Chondrocyte (in vitro differentiated cells): ENCODE measurements at places on chromosomes 13 and 19. TPM values are rescaled to one million over a fixed set of nuclear protein-coding genes. Genes with fewer than 3 reads are reported as not detected.

DNA sequence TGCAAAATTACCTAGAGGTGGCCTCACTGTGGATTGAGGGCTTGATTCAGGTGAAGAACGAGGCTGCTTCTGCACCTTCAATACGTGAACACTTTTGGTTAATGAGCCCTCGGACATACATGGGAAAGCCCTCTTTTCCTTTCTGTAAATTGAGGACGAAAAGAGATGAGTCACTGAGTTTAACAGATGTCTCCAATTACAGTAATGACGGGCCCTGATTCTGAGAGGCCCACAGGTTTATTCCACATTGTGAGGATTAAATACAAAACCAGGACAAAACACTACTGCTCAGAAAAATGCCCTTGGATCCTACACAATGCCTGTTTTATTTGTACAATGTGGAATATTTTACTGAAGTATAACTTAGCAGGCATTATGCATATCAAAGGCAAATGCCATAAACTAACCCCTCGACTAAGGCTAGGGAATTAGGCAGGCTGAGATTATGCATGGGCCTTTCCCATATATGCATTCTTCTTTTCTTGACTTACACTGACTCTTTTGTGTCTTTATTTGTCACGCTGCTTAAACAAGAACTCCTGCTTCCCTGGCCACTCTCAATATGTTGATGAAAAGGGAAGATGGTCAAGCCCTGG lies 819.9 kb downstream of the OLFM4 start:
- no peak for DNase-seq

DNA sequence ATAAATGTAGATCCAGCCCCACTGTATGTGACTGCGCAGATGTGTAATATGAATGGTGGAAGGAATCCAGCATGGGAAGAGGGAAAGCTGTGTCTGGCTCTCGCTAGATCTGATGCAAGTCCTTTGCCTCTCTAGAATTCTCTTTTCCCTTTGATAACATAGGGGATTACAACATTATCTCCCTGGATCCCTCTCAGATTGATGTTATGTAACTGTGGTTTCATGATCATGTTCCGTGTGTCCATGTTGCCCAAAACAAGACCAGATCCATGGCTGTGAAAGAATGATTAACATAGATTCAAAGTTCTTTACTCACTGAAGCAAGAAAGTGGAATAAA lies 184.0 kb upstream of the UBL3 start:
- no peak for DNase-seq

GRCh38 chr19:49672131-49672919 lies 4.7 kb upstream of the PRMT1 start:
- DNase-seq: no peak

Gene ZBTB7A
- 29.4 to 29.9 TPM (median 29.5 TPM) in 3 replicates for total RNA-seq

DNA sequence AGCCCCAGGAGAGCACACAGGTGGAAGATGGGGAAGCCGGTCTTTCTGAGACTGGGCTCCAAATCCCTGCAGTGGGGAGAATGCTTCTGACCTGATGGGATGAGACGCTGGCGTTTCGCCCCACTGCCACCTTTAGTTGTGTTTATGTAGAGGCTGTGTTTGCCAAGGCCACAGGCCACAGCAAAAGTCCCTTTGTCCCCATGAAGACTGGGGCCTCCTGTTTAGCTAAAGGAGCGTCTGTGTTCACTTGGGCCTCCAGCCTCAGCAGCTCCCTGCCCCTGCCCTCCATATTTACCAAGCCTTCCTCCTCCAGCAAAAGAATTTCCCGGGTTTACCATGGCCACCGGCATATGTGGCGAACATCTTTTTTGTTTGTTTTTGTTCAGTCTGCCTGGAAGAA lies 10.4 kb upstream of the KLK14 start:
- DNase-seq: no peak

Gene IL11
- total RNA-seq: 2.8 to 3.7 TPM (median 3.1 TPM) in 3 replicates

Gene CDC16
- 69.0 to 83.0 TPM (median 78.0 TPM) in 3 replicates for total RNA-seq

DNA sequence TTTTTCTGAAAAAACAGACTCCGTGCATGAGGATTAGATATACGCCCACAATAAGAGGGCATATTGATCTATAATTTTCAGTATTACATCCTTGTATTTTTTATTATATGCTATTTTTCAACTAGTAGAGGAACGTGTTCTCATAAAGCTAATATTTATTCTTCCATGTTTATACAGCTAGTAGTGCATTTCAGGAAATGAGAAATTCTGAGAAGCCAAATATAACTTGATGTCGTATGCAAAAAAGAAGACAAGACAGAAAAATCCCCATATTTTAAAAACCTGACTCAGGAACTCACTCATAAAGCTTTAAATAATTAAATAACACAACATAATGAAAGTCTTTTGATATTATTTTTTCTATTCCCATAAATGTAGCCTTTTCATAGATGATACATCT lies 308.6 kb downstream of the ENOX1 start:
- no peak for DNase-seq

Gene CEACAM4
- not detected in 3 replicates for total RNA-seq

GRCh38 chr19:6738787-6739389 lies 592 bp upstream of the TRIP10 start:
- no peak for DNase-seq

Gene PEAK3
- 0.31 to 0.50 TPM (median 0.38 TPM) in 3 replicates for total RNA-seq

Gene TSKS
- not detected in 3 replicates for total RNA-seq

GRCh38 chr19:45886427-45887199 lies 672 bp upstream of the IRF2BP1 start:
- peak; percentile 95 for DNase-seq

Gene MUC16
- not detected in 3 replicates for total RNA-seq

- no peak for DNase-seq
Observed at GRCh38 chr19:36152019-36152351, 262 bp downstream of the COX7A1 start.

DNA sequence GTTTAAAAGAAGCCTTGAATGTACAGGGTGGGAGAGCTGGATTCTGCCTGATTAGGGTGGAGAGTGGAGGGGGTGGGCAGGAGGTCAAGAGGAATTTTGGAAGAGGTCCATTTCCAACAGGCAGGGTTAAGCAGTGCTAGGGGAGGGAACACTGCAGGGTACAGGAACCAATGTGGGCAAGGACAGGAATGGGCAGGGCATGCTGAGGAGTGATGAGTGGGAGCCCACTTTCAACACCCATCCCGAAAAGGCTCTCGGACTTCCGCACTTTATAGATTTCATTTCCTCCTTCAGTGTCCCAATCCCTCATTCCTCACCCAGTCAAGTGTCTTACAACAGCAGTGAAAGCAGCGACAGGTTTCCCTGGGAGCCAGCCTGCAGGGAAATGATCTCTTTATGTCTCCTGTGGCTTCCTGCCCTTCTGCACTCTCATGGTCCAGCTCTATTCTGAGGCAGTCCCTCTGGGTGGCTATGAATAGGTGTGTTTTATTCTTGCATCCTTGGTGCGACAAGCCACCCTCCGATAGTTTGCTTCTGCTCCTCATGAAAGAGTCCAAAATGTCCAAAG lies 50.5 kb upstream of the ZNF507 start:
- no peak for DNase-seq

GRCh38 chr13:74026753-74027152 lies 107.5 kb downstream of the KLF12 start:
- no peak for DNase-seq

Gene CEP89
- total RNA-seq: 28.7 to 31.8 TPM (median 29.8 TPM) in 3 replicates

Gene COX7A1
- total RNA-seq: not detected in 3 replicates

Gene RDH8
- not detected in 3 replicates for total RNA-seq

GRCh38 chr19:16025108-16026101 lies 50.9 kb upstream of the TPM4 start:
- DNase-seq: peak; percentile 82

DNA sequence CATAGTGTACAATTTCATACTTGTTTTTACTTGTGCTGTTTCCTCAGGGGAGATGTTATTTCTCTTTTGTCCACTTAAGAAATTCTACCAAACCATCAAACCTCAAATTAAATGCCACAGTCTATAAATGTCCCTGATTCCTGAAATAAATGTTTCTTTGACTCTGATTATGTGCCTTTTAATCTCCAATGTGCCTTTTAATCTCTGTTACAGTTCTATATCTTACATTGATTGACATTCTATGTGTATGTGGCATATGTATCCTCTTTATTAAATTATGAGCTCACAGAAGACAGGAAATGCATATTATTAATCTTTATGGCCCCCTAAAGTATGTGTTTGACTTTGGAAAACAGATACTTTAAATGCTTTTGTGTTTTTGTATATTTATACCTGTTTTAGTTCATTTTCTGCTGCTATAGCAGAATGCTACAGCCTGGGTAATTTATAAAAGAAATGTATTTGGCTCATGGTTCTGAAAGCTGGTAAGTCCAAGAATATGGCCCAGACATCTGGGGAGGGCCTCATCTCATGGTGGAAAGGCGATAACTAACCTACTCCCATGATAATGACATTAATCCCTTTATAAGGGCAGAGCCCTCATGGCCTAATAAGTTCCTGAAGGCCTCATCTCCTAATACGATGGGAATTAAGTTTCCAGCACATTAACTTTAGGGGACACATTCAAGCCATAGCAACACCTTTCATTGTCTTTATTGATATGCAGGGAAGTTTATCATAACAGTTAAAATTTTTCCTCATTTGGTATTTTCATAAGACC lies 403.9 kb downstream of the LIG4 start:
- no peak for DNase-seq

Gene ZNF581
- total RNA-seq: 20.8 to 24.7 TPM (median 24.2 TPM) in 3 replicates

DNA sequence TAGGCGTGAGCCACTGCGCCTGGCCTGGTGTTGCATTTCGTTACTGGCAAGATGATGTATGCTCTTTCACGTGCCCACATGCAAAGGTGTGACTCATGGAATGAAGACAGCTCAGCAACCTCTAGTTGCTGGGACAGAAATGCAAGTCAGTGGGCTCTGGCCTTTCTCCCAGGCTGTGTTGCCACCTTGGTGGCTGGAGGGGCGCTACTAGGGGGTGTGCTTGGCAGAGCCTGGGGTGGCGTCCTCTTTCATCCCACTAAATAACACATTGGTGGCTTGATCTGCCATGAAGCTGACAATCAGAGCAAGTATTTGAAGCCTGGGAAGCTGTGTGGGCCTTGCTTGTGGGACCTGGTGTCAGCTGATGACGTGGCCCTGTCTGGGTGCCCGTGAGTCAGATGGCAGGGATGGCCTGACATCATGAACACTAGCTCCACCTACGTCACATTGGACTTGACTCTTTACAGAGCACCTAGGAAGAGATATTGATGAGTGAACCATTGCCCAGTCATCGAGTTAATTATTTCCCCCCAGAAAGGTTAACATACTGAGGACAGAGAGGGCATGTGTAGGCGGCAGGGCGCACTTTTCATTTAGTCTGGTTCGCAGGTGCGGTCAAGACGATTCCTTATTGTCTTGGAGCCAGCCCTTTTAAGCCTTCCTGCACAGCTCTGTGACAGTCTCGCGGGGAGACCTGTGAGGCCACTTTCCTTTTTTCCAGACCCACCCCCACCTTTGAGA lies 154.2 kb downstream of the TM9SF2 start:
- no peak for DNase-seq

Gene OVOL3
- total RNA-seq: not detected in 3 replicates

GRCh38 chr19:10427169-10427568 lies 6.8 kb downstream of the PDE4A start:
- no peak for DNase-seq

- DNase-seq: no peak
Observed at GRCh38 chr19:13795595-13796300, 505 bp downstream of the ZSWIM4 start.

DNA sequence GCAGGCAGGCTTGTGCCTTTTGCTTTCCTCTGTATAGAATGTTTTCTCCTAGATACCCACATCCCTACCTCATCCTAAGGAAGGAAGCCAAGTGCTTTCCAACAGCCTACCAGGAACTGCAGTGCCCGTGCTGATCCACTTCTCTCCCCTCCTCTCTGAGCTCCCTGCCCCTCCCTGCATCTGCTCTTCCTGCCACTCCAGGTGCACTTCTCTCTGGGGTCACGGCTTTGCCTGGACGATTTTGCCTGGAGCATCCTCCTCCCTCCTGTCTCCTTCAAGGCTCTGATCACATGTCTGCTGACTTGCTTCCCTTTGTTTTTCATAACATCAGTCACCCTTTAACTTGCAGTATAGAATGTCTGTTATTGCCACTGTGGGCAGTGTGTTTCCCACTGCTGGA lies 34.7 kb upstream of the IRS2 start:
- no peak for DNase-seq

GRCh38 chr19:1856698-1857603 lies 6.4 kb downstream of the KLF16 start:
- no peak for DNase-seq

- DNase-seq: no peak
Observed at GRCh38 chr19:8631425-8631819, 989 bp downstream of the NFILZ start.

GRCh38 chr13:69866555-69866954 lies 241.1 kb upstream of the ATXN8OS start:
- DNase-seq: no peak

Gene TPTE2
- not detected in 3 replicates for total RNA-seq

Gene PRR22
- total RNA-seq: 1.2 to 1.4 TPM (median 1.3 TPM) in 3 replicates

DNA sequence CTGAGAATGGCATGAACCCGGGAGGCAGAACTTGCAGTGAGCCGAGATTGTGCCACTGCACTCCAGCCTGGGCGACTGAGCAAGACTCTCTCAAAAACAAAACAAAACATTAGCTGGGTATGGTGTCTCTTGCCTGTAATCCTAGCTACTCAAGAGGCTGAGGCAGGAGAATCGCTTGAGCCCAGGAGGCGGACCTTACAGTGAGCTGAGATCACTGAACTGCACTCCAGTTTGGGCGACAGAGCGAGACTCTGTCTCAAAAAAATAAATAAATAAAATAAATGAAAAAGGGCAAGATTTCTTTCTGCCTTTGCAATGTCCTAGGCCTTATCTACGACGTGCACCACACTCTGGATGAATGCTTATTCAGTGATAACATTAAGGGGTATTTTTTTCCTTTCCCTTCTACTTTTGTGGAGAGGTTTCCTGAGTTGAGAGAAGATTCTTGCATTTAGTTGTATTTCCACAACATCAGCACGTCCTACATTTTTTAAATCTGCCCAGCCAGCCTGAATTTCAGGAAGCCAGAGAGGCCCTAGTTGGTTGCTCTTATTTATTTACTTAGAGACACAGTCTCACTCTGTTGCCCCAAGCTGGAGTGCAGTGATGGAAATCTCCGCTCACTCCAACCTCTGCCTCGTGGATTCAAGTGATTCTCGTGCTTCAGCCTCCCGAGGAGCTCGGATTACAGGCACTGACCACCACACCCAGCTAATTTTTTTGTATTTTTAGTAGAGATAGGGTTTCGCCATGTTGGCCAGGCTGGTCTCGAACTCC lies 26.1 kb upstream of the OR1M1 start:
- no peak for DNase-seq

GRCh38 chr13:48400850-48401291 lies 12.0 kb downstream of the LPAR6 start:
- DNase-seq: no peak

- no peak for DNase-seq
Observed at GRCh38 chr19:13839130-13839937, 37.6 kb upstream of the NANOS3 start.
